ENCODE measurements at places on chromosomes 5 and 9. TPM values are rescaled to one million over a fixed set of nuclear protein-coding genes. Genes with fewer than 3 reads are reported as not detected.

- DNase-seq, result no peak
Observed at GRCh38 chr5:154603953-154604679, 126.1 kb upstream of the HAND1 start.

- DNase-seq, result no peak
Observed at GRCh38 chr9:94931740-94932139, 205.2 kb downstream of the AOPEP start.

SLC6A19 gene
- polyA plus RNA-seq, result not detected

- DNase-seq, result no peak
Observed at GRCh38 chr5:94248175-94248875, 370.1 kb downstream of the KIAA0825 start.

- DNase-seq, result no peak
Observed at GRCh38 chr9:27073841-27074728, 34.9 kb upstream of the TEK start.

- no peak for DNase-seq
Observed at GRCh38 chr5:171963416-171963815, 43.0 kb downstream of the FBXW11 start.

FOXD4 gene
- polyA plus RNA-seq, result 0.22 TPM

HIGD2A gene
- polyA plus RNA-seq, result 74.6 TPM

NR5A1 gene
- not detected for polyA plus RNA-seq

GRCh38 chr5:104708027-104708426, 1145.4 kb upstream of the NUDT12 start:
- no peak for DNase-seq

DNA sequence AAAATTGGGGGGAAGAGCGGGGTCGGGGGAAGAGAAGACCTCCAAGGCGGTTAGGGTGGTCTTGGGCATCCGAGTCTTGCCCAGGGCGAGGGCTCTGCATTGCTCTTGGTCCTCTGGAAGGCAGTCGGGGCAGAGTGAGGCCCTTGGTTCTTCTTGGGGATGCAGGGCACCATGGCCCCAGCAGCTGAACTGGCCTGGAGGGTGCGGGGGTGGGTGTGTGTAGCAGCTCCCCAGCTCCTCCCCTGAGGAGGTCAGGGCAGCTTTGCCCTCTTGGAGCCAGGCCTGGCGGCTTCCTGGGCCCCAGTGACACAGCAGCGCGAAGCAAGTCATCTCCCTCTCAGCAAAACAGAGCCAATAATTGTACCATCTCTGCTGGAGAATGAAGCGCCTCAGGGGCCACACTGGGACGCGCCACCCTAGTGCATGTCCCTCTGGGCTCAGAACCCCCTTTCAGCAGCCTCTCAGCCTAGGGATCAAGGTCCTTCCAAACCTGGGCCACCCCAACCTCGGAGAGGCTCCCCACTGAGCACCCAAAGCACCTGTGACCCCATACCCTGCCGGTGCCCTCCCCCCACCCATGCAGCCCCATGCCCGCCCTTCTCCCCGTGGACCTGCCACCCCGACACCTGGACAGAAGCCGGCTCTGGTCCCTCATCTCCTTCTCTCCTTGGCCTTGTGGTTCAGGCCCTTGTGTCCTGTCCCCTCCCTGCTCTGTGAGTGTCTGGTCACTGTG, 10.4 kb upstream of the RXRA start:
- no peak for DNase-seq

ANKRD20A1 gene
- 0.21 TPM for polyA plus RNA-seq

GRCh38 chr9:132975961-132976360, 2.5 kb upstream of the GFI1B start:
- no peak for DNase-seq

PHF24 gene
- 0.04 TPM for polyA plus RNA-seq

GRCh38 chr5:151298063-151298855, 5.3 kb downstream of the SLC36A3 start:
- DNase-seq, result no peak

- no peak for DNase-seq
Observed at GRCh38 chr5:66897356-66897755, 299.2 kb downstream of the CD180 start.

NKD2 gene
- polyA plus RNA-seq, result not detected

- peak; percentile 44 for DNase-seq
Observed at GRCh38 chr5:55850839-55851674, at the start of gene IL31RA. TSS of gene IL31RA (plus strand) at chr5:55851357. CDS start at chr5:55851571, 214 bp downstream.

- no peak for DNase-seq
Observed at GRCh38 chr5:132667761-132668705, 5.8 kb upstream of the IL4 start.

DDX4 gene
- polyA plus RNA-seq, result 0.04 TPM

- DNase-seq, result peak; percentile 25
Observed at GRCh38 chr5:74320526-74320925, 320.0 kb downstream of the ENC1 start.

- no peak for DNase-seq
Observed at GRCh38 chr9:135440620-135441019, 39.0 kb upstream of the PPP1R26 start.

PNPLA7 gene
- 0.17 TPM for polyA plus RNA-seq

DNA sequence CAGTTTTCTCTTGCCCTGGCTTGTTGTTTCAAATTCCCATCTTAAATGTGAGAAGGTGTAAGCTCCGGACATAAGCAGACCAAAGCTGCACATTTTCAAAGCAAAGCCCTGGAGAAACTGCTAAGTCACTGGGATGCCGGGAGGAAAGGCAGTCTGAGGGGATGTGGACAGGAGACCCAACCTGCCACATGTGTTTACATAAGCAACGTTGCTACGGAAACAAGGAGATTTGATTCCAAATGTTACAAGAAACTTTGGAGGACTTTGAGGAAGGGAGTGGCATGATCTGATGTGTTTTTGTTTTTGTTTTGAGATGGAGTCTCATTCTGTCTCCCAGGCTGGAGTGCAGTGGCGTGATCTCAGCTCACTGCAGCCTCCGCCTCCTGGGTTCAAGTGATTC, 25.7 kb upstream of the INSYN2B start:
- DNase-seq, result no peak

GRCh38 chr5:76326577-76327302, 76.3 kb upstream of the IQGAP2 start:
- DNase-seq, result no peak

GRCh38 chr5:167953151-167953798, 338.2 kb upstream of the WWC1 start:
- DNase-seq, result no peak

JAKMIP2 gene
- not detected for polyA plus RNA-seq

DNA sequence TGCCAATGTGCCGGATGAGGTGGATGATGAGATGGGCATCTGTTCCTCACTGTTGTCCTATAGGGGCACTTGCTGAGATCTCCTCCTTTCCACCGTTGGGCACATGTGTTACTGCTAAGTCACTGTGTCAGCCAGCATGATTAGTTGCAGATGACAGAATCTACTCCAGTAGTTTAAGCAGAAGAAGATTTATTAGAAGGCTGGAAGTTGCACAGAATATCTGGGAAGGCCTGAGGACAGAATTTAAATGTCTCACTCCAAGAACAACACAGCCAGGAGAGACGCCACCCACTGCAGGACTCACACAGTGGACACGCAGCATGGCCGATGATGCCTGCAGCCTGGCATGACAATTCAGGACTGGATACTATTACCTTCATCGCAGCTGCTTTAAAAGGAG, 157.5 kb downstream of the NSG2 start:
- DNase-seq, result no peak

- DNase-seq, result no peak
Observed at GRCh38 chr9:111029260-111029659, 9.0 kb downstream of the LPAR1 start.

DNA sequence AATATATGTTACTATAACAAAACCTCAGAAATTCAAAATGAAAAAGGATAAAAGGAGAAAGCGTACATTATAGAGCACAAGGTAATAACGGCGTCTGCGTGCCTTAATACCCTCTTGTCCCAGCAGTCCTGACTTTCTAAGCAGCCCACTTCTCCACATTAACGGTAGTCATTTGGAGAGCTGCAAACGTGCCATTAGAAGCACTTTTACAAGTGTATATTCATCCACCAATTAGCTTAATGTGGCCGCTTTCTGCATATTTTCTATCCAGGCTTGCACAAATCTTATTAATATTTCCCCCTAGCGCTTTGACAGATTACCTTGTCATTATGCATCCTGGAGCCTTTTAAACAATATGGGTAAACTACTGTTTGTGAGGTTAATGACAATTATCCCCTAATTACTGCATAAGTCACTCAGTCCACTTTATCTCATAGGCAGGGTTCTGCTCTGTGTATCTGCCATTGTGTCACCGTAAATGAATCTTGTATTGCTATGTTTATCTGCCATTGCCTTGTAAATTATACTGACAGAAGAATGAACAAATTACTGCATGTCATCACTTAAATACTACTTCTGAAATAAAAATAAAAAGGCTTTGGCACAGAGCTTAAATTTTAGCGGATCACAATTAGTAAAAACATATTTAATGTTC, 421.3 kb downstream of the BNC2 start:
- DNase-seq, result no peak

DNA sequence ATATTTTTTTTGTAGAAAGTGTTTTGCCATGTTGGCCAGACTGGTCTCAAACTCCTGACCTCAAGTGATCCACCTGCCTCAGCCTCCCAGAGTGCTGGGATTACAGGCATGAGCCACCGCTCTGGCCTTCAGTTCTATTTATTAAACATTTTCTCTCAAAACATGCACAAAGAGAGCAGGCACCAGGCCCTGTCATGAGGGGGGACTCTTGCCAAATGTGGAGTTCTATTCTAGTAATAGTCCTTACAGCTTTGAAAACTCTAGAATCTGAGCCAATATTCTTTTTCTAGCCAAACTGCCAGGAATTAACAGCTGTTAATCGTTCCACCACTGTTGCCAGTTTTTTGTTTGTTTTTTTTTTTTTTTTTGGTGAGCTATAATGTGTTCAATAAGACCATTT, 124.6 kb downstream of the TARS1 start:
- DNase-seq, result no peak

KCNV2 gene
- not detected for polyA plus RNA-seq
